ENCODE measurements at places on chromosomes 11 and 22. TPM values are rescaled to one million over a fixed set of nuclear protein-coding genes. Genes with fewer than 3 reads are reported as not detected.

POTEH gene
- total RNA-seq = not detected

TIGD3 gene
- total RNA-seq = 0.60 TPM

PGA5 gene
- not detected for total RNA-seq

DNA sequence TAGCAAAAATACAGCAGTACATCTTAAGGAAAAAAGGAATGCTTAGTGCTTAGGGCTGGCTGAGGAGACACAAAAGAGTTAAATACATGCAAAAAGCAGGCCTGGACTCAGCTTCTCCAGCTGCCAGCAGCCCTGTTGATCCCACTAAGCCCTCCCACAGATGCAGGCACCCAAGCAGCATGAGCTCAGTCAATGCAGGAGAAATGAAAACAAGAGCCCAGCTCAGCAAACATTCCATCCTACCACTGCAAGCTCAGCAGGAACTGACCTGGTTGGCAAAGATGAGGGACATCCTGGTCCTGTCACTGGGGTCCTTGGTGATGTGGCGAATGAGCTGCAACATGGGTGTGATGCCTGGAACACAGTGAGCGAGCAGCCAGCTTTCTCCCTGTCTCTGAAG is 5.8 kb downstream of the CYB5R2 start:
- no peak for DNase-seq

GRCh38 chr22:47067911-47068625 is 305.6 kb downstream of the TBC1D22A start:
- DNase-seq = no peak

GRCh38 chr11:111749646-111750045 is 16.5 kb downstream of the PPP2R1B start:
- no peak for DNase-seq

DNA sequence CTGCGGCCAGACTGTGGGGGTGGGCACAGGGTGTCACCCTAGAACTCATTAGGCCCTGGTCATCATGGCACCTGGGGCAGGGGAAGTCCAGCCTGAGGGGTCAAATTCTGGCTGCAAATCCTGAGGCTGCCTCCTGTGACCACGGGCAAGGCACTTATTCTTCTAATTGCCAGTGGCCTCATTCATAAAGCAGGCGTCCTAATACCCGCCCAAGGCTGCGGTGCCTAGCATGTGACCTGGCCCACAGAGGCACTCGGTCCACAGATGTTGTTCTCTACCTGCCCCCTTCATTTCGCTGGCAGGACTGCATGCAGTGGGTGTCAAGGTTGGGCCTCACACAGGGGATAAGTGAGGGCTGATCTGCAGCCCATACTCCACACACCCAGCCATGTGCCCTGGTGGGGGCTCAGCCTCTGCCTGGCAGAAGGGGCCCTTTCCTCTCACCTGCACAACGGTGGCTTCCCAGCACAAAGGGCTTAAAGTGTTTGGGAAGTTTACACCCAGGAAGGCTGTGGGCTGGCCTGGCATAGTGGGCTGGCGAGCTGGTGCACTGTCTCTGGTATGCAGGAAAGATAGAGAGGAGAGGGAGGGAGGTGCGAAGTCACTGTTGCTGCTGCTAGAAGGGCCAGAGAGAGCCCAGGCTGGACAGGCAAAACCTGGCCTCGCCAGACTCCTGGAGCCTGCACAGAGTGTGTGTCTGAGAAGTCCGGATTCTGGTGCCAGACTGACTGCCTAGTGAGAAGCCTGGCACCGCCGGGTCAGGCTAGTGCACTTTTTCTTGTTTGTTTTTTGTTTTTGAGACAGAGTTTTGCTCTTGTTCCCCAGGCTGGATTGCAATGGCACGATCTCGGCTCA is 3.2 kb downstream of the MPST start:
- no peak for DNase-seq

- no peak for DNase-seq
These were observed 75.3 kb downstream of the MED15 start for GRCh38 chr22:20582520-20583361.

DNA sequence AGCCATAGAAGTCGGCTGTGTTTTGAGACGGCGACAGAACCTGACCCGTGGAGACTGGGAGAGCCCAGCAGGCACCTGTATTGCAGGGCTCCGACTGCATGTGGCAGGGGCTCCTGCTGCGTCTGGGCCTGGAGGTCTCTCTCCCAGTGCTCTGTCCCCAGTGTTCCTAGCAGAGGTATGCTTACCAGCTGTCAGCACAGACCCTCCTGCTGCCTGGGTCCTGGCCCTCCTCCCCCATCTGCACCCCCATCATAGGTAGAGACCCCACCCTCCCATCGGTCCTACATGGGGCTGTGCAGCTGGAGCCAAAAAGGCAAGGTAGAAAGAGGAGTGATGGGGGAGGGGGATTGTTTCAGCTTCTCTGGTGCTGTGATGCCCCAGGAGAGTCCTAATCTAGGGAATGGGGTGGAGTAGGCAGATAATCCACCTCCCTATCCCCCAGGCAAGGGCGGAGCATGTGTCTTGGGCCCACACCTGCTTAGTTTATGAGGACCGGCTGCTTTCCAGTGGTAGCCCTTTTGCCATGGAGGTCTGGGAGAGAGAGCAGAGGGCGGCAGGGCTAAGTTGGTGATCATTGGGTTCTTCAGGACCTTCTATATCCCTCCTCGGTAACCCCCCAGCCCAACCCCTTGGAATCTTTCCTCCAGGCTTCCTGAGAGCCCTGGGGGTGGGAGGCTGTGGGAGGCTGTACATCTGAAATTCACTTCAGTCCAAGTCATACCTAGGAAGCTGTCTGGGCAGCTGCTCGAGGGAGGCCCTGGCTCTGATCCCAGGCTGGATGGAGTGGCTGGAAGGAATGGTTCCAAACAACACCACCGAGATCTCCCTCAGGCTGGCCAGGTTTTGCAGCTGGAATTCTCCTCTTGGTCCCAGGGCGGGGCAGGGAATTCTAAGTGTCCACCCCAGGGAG is 5.3 kb downstream of the SLC7A4 start:
- no peak for DNase-seq

DNA sequence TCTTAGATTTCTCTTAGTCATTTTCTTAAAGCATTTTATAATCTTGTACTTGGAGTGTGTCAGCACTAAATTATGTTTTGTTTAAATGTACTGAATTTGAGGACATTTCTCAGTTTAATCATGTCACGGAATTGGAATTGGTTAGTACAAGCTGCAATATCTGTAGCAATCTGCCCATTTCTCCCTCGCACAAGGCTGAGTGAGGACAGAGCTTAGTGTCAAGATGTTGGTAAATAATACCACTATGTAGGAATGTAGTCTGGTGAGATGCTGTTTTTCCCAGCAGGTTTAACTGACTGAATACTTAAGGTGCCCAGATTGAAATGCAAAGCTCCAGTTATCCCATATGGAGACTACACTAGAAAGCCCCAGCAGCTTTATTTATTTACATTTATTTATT is 30.6 kb downstream of the SREBF2 start:
- DNase-seq = no peak

GRCh38 chr22:22598144-22598543 is 39.1 kb upstream of the PRAME start:
- DNase-seq = no peak

- DNase-seq = peak; percentile 61
These were observed 1.7 kb upstream of the IGSF22 start for GRCh38 chr11:18727479-18728236.

- DNase-seq = no peak
These were observed 1.6 kb downstream of the SLC22A12 start for GRCh38 chr11:64592656-64593055.

Measured in mesothelial cell of epicardium (in vitro differentiated cells).